Right cardiac atrium (tissue), 5 donors: ENCODE measurements at places on chromosomes 6 and 20. TPM values are rescaled to one million over a fixed set of nuclear protein-coding genes. Genes with fewer than 3 reads are reported as not detected.

- no peak for DNase-seq
Measured at GRCh38 chr20:11136691-11137090, 462.9 kb upstream of the JAG1 start.

DNA sequence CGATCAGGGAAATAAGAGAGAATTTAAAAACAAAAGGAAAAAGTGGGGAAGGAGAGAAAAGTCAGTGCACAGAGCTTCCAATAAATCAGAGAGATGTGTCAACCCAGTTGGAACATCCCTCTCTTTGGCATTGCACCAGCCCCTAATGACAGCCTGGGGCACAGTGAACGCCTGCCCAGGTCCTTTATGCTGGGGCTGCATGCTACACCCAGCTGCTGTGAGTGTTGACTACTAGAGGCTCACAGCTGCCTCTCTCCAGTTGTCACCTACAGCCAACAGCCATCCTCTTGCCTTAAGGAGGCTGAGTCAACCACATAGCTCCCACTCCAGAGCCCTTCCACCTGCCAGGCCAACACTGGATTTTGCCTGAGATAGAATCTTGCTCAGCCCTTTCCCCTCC, 19.0 kb downstream of the OR2H2 start:
- DNase-seq = no peak

GRCh38 chr6:7414811-7415210, 25.2 kb downstream of the RIOK1 start:
- no peak for DNase-seq

GRCh38 chr6:12356983-12357972, 67.1 kb downstream of the EDN1 start:
- DNase-seq = no peak

WFDC12 gene
- total RNA-seq = not detected

DNA sequence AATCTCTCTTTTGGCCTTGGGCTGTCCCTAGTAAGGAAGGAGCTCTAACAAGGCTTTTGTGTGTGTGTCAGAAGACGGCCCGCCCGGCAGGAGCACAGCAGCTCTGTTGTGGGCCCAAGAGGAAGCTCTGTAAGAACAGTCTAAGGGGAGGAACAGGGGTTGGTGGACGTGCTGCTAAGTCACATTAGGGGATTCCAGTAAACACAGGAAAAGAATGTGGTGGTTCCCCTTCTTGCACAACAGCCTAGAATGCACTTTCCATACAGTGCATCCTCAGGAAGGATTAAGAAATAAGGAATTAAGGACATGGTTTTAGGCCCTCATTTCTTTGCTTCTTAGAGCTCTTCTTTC, 114.5 kb downstream of the RNF144B start:
- peak; percentile 73 for DNase-seq

- no peak for DNase-seq
Measured at GRCh38 chr6:89148016-89148750, 2.3 kb downstream of the PM20D2 start.

GRCh38 chr6:1136827-1137226, 175.1 kb upstream of the FOXQ1 start:
- no peak for DNase-seq

- DNase-seq = no peak
Measured at GRCh38 chr20:3158968-3159431, 665 bp downstream of the FASTKD5 start.

GRCh38 chr6:109088995-109089394, 5.7 kb downstream of the SESN1 start:
- DNase-seq = no peak

DNA sequence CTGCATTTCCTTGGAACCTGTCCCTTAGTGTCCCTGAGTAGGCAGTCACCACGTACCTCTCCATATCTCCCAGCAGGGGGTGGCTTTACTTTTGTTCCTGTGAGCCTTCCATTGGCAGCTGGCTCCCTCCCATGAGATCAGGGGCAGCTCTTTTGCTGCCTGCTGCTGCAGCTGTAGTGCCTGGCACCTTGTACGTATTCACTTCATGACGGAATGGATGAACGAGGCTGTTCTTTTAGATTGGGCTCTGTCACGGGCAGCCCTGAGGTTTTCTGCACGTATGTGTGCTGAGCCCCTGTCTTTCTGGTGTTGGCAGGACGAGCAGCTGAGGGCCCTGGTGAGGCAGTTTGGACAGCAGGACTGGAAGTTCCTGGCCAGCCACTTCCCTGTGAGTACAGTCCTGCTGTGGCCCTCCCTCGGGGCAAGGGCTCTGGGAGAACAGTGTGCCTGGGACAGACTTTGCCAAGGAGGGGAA, 14.6 kb downstream of the MYBL2 start:
- DNase-seq = no peak

DNA sequence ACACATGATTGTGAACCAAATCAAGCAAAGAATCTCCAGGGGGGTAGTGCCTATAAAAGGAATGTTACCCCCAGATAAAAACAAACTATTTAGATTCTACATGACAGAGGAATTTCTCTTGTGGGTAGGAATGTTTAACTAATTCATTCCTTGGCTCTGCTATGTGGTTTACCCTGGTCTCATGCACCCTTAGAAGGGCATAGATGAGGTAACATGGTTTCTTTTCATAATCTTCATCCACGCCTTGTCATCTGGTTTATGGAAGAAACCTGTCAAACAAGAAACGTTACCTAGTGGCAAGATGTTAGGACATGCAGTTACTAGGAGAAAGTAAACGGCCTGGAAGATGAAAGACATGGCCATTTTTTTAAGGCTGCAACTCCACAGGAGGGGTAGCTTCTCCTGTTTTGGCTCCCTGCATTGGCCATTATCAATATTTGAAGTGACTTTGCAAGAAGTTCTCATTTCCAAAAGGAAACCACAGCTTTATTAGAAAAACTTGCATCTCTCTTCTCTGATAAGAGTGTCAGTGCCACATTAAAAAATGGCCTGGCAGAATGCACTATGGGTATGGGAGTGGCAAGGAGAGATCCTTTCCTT, 45.5 kb downstream of the STX11 start:
- DNase-seq = no peak

DNA sequence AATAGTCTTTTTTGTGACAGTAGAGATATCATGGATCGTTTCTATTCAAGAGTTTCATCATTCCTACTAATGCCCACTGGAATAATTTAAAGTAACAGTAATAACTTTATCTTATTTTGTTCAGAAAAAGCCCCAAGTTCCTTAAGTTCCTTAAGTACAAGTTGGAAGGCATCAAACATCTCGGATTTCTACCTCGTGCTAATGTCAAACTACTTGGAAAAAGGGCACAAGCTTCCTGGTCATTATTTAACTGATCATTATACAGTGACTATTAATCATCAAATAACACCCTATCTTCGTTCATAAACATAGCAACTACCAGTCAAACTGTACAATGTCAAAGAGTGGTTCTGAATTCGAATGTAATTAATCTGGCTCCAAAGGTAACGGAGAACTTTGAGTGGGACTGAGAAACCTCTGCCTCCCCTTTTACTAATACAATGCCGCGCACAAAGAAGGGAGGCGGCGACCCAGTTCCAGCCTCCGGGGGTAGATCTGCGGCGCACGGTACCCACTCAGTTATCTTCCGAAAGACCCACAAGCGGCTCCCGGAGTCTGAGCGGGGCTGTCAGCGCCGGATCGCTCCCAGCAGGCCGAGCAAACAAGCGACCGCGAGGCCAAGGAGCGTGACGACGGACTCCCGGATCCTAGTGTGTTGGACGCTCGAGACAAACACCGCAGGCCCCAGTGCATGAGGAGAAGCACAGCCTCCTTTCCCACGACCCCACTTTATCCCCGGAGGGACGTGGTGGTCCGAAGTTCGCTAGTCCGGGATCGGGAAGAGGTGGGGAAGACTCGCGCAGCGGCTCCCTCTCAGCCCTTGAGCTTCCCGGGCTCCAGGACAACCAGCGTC, 716 bp downstream of the SHPRH start:
- DNase-seq = peak; percentile 47

GRCh38 chr6:28117386-28118050, 6.9 kb upstream of the ZSCAN16 start:
- no peak for DNase-seq

ZC2HC1B gene
- total RNA-seq = not detected

DNA sequence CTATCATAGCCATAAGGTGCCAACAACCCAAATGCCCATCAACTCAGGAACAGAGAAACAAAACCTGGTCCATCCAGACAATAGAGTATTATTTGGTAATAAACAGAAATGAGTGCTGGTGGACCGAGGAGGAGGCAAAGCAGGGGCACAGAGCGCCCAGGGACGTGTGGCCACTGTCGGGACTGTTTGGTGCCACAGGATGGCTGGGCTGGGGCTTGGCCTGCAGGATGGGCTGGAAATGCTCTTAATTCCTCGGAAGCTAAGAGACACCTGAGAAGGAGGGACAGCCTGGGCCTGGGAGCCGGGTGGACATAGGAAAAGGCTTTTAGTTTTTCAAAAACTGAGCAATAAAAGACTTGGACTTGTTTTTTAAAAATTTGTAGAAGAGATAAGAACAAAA, 216.4 kb downstream of the DLL1 start:
- DNase-seq = no peak

TAP1 gene
- 20.8 TPM for total RNA-seq

GRCh38 chr6:17851001-17851719, 136.3 kb downstream of the KIF13A start:
- DNase-seq = no peak

DNA sequence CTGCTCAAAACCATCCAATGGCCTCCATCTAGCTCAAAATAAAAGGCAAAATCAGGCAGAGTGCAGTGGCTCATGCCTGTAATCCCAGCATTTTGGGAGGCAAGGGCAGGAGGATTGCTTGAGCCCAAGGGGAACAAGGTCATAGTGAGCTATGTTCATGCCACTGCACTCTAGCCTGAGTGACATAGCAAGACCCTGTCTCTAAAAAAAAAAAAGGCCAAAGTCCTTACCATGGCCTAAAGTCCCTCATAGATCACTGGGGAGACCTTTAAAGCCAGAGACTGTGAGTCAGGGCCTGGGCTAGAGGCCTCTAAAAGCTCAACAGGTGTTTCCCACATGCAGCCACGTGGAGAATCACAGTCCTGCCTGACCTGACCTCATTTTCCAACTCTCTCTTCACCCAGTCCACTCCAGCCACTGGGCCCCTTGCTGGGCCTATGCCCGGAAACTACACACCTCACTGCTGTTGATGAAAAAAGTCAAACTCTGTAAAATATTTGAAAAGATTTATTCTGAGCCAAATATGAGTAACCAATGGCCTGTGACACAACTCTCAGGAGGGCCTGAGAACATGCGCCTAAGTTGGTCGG, 28.2 kb upstream of the TAB2 start:
- no peak for DNase-seq

- DNase-seq = no peak
Measured at GRCh38 chr6:135185483-135185882, 4.4 kb downstream of the MYB start.

GRCh38 chr6:146548898-146549374, 5.3 kb downstream of the RAB32 start:
- DNase-seq = no peak

ANKRD66 gene
- total RNA-seq = not detected

CST5 gene
- not detected for total RNA-seq

DHX35 gene
- 19.9 TPM for total RNA-seq

GRCh38 chr6:7697820-7698623, 27.9 kb upstream of the BMP6 start:
- DNase-seq = no peak

PHACTR1 gene
- 25.1 TPM for total RNA-seq

LY6G6F gene
- not detected for total RNA-seq

GRCh38 chr6:107510108-107510507, 20.2 kb downstream of the SOBP start:
- DNase-seq = no peak

ZNF391 gene
- total RNA-seq = 1.6 TPM

- no peak for DNase-seq
Measured at GRCh38 chr6:39527792-39528564, 197.2 kb downstream of the KIF6 start.

CABLES2 gene
- total RNA-seq = 17.7 TPM

- DNase-seq = no peak
Measured at GRCh38 chr6:83962582-83962981, 71.0 kb upstream of the MRAP2 start.

PRL gene
- not detected for total RNA-seq

ARMC12 gene
- total RNA-seq = not detected

DNA sequence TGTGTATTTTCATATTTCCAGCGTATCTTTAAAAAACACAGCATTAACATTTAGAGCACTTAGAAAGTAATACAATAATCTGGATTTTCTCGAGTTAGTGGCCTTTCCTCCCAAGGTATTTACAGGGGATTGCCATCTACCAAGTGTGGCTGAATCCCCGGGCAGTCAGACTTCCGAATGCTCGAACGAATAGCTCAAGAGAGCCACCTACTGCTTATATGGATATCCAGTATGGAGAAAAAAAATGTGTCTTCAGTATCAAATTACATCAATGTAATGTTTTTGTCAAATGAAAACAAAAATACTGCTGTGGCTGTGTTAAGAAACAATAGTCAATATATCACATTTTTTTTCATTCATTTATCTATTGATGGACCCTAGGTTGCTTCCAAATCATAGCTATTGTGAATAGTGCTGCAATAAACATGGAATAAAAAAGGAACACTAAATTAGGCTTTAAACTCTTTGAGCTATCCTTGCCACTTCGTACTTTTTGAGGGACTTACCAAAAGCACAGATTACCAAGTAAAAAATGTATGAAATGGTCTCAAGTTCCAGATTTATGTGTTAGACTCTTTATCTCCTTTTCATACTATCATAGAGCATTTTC, 654.5 kb upstream of the PTCHD4 start:
- peak; percentile 20 for DNase-seq

NOTCH4 gene
- 14.4 TPM for total RNA-seq

DNA sequence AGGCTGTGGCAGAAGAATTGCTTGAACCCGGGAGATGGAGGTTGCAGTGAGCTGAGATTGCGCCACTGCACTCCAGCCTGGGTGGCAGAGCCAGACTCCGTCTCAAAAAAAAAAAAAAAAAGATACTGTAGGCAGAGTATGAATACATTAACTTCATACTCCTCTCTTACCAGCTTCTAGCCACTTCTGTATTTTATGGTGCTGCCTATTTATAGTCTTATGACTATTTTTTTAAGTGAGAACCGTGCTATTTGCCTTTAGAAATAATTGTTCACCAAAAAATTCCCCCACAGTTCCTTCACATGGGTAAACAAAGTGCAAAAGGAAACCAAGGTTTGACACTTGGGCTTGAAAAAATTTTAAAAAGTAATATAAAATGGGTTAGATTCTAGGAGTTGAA, 1.5 kb upstream of the SNRNP48 start:
- no peak for DNase-seq

KIF13A gene
- total RNA-seq = 79.3 TPM

SLA2 gene
- total RNA-seq = 0.70 TPM

- DNase-seq = no peak
Measured at GRCh38 chr6:27816906-27817305, 95.3 kb downstream of the OR2B2 start.

DNA sequence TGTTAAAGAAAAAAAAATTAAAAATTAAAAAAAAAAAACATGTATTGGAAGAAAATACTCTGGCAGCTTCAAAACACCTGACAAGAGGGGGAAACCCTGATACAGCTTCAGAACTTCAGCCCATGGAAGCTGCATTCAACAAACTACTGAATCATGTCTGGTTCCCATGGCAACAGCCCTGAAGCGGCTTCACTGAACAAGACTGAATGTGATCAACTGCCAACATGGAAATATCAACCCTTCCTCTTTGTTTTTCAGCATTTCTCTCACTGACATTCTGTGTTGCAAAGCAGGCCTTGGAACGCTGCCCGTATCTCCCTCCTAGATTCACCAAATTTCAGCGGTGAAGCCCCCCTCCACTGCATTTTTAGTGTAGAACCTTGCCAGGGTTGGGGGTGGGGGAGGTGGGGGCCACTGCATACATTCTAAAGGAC, 91.3 kb upstream of the SHLD1 start:
- DNase-seq = peak; percentile 81

PAX1 gene
- total RNA-seq = not detected

- no peak for DNase-seq
Measured at GRCh38 chr6:133748628-133749027, 140.3 kb upstream of the TCF21 start.

GRCh38 chr6:14951704-14952103, 294.2 kb upstream of the JARID2 start:
- no peak for DNase-seq
